Posterior vena cava (tissue), 2 donors: ENCODE measurements at places on chromosomes 3 and 15. TPM values are rescaled to one million over a fixed set of nuclear protein-coding genes. Genes with fewer than 3 reads are reported as not detected.

SIN3A gene
- 47.9 TPM for total RNA-seq

LTK gene
- 0.24 TPM for total RNA-seq

CYP11A1 gene
- 0.71 TPM for total RNA-seq

MAGI1 gene
- total RNA-seq = 27.9 TPM

PLA2G4F gene
- total RNA-seq = not detected

OXSR1 gene
- 52.3 TPM for total RNA-seq

GOLGA8A gene
- total RNA-seq = 18.2 TPM

TTLL13 gene
- not detected for total RNA-seq

CACNA2D3 gene
- total RNA-seq = 2.0 TPM

EIF4E3 gene
- 40.8 TPM for total RNA-seq

CELF6 gene
- 1.6 TPM for total RNA-seq

GOLGA6L10 gene
- 1.5 TPM for total RNA-seq

IL17RB gene
- 0.46 TPM for total RNA-seq

IL1RAP gene
- 10.2 TPM for total RNA-seq

ZNF80 gene
- total RNA-seq = not detected

FYTTD1 gene
- 56.2 TPM for total RNA-seq

SH2D7 gene
- not detected for total RNA-seq

TMEM212 gene
- total RNA-seq = not detected

ARL8B gene
- total RNA-seq = 65.9 TPM

RAB5A gene
- 72.2 TPM for total RNA-seq

POPDC2 gene
- 7.0 TPM for total RNA-seq

STRC gene
- total RNA-seq = 0.56 TPM

THSD4 gene
- 18.8 TPM for total RNA-seq

GJD2 gene
- not detected for total RNA-seq

HIGD2B gene
- not detected for total RNA-seq

GPR27 gene
- 5.8 TPM for total RNA-seq

CAPN3 gene
- 11.8 TPM for total RNA-seq

TPRG1 gene
- total RNA-seq = 14.2 TPM

KBTBD12 gene
- total RNA-seq = 2.1 TPM

WDR73 gene
- total RNA-seq = 18.7 TPM

EPHB3 gene
- 10.8 TPM for total RNA-seq

BTLA gene
- 0.14 TPM for total RNA-seq

USP50 gene
- 1.1 TPM for total RNA-seq

PDE8A gene
- total RNA-seq = 48.8 TPM

AGBL1 gene
- not detected for total RNA-seq

ARPIN gene
- 24.7 TPM for total RNA-seq

TMEM266 gene
- 0.28 TPM for total RNA-seq

VEPH1 gene
- total RNA-seq = 1.7 TPM

CATSPER2 gene
- 3.2 TPM for total RNA-seq

TERC gene
- total RNA-seq = 2.6 TPM

SLC12A6 gene
- 24.1 TPM for total RNA-seq

TEX55 gene
- total RNA-seq = not detected

ADGRG7 gene
- not detected for total RNA-seq

LRRC31 gene
- not detected for total RNA-seq

CTDSPL gene
- total RNA-seq = 41.3 TPM
